ENCODE measurements at places on chromosomes 12 and 14.

GRCh38 chr12:27151479-27151878, 69.1 kb upstream of the C12orf71 start:
- no peak for DNase-seq

GRCh38 chr12:61397668-61398067, 862.5 kb upstream of the USP15 start:
- DNase-seq = no peak

DNA sequence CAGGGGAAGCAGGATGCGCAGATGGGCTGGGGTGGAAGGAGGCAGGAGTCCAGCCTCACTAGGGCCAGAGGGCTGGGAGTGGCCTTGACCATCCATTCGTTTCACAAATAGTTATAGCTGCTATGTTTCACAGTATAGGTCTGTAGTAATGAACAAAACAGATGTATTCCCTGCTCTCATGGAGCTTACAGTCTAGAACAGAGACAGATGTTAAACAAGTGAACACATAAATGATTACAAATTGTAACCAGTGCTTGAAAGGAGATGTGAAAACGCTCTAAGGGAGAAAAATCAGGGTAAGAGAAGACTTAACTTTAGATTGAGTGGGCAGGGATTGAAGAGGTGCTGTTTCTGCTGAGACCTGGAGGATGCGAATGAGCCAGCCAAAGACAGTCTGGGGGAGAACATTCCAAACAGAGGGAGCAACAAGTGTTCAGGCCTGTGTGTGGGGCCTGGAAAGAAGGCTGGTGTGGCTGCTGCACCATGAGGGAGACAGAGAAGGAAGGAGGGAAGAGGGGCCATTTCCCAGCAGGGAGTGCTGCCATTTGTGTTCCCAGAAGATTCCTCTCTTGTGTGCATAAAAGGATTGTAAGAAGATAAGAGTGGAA, 14.6 kb downstream of the CFAP251 start:
- no peak for DNase-seq

- no peak for DNase-seq
These were observed 7.2 kb upstream of the MAP3K9 start for GRCh38 chr14:70816525-70816924.

- DNase-seq = no peak
These were observed 23.3 kb upstream of the CCER1 start for GRCh38 chr12:90978117-90978770.

DNA sequence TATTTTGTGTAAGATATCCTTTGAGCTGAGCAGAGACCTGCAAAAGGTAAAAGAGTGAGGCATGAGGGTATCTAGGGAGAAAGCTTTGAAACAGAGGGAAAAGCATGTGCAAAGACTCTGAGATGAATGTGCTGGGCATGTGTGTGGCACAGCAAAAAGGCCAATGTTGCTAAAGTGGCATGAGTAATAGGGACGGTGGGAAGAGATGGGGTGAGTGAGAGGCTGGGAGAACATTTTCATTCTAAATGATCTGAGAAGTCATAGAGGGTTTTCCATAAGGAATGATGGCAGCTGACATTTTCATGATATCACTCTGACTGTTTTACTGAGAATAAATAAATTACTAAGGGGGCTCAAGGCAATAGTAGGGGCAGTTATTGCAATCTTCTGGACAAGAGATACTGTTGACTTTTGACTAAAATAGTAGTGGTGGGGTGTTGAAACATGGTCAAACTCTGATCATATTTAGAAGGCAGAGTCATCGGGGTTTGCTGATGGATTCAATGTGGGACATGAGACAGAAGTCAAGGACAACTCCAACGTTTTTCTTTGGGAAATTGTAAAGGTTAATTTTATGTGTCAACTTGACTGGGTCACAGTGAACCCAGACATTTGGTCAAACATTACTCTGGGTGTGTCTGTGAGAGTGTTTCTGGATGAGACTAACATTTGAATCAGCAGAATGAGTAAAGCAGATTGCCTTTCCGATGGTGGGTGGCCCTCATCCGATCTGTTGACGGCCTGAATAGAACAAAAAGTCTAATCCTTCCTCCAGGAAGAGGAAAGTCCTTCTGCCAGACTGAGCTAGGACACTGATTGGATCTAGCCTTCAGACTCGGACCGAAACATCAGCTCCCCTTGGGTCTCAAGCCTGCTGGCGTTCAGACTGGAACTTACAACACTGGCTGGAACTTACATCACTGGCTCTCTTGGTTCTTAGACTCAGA, 193.9 kb upstream of the PLXNC1 start:
- no peak for DNase-seq

DNA sequence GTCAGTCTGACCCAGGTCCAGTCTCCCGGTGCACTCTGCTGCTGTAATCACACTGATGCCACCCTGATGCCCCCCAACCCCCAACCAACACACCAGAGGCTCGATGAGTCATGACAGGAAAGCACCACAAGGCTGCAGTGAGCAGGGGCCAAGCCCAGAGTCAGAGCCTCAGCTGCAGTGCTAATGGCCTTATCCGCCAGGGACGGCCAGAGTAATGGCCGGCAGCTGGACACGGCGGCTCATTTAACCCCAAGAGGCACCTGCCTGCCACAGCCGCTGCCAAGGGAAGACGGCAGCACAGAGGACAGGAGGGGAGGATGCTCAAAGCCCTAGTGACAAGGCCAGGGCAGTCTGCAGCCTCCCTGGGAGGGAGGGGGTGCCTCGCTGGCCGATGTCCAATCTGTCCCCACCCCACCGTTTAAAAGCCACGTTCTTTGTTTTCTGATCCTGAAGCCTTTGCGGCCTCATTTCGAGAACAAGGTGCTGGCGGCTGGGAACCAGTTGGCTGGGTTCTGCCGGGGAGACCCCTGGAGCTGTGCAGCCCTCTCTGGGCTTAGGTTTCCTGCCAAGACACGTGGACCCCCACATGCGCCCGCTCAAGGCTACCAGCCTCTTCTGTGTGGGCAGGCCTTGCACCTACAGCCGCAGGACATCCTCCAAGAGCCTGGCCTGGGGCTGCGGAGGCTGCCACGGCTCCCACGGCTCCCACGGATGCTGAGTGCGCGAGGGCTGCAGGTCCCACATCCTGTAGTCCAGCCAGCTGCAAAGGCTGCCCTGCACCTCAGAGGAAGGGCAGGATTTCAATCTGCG, 13.1 kb downstream of the CCDC85C start:
- no peak for DNase-seq

DNA sequence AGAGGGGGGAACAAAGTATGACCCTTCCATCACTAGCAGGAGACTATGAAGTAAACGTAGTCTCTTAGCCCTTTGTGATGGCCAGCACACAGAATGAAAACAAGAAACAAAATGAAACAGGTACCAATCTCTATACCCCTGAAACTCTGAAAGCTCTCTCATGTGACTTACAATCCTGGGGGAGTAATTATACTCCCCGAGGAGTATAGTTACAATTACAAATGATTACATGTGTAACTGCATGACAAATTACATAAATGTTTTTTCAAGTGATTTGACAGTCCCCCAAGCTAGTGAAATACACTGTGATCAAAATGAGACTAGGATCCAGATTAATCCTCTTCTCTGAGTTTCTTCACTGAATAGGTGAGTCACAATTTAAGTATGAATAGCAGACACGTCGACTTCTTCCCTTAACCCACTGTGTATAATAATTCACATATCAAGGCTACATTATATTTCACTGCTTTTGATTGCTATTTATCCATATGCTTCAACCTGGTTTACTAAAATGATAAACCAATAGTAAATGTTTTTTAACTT, 74.0 kb downstream of the SPTSSA start:
- no peak for DNase-seq

DNA sequence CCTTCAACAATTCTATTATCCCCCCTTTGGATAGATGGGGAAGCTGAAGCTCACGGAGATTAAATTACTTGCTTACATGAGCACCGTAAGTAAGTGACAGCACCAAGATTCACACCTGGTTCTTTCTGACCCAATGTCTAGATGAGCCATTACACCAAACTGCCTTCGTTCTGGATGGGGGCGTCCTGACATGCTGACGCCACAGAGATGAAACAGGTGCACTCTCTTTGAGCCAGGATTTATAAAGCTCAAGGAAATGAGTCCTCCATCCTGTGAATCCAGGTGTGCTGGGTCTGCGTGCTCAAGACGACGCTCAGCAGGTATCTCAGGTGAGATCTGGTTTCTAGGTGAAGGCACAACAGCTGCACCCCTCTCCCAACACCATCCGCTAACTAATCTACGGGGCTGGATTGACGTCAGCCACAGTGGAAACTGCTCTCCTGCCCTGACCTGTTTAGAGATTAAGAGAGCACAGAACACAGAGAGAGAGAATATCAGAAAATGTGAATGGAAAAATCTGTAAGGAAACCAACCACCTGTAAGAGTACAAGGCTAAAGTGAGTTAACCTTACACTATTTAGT, 61.6 kb downstream of the KSR2 start:
- DNase-seq = no peak

DNA sequence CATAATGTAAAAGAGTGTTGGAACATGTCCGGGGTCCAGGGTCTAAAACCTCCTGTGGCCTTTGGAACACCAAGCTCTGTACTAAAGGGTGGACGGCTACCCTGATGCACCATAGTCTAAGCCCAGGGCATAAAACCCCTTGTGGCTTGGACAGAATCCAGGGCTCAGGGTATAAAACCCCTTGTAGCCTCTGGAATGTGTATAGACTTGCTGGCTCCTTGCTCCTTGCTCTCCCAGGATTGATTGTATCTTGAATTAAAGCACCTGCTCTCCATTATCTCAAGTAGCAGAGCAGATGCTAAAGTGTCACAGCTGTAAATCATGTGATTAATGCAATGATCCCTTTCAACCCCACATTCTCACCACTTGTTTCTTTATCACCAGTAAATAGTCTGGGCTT, 556.5 kb downstream of the LRFN5 start:
- DNase-seq = no peak

DNA sequence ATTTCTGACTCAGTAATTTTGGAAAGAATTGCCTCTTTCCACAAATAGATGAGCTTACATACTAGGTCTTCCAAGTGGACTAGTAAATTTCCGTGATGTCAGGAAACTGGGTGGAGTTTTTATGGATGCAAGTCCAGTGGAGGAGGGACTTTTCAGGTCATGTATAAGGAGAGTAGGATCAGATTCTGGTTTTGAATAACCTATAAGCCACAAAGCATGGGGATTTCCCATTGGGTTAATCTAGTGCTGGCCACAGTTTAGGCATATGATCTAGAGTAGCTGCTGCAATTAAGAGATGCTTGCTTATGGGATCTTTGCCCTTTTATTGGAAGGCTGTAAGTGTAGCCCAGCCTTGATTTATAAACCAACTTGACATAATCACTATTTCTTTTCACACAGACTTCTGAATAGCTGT, 33.8 kb downstream of the STK38L start:
- no peak for DNase-seq

- peak; percentile 39 for DNase-seq
These were observed 1.1 kb downstream of the KMT2D start for GRCh38 chr12:49059299-49060171.
